ENCODE measurements at places on chromosomes 12 and 14. TPM values are rescaled to one million over a fixed set of nuclear protein-coding genes. Genes with fewer than 3 reads are reported as not detected.
A peak's percentile ranks its signal among the peaks of the same experiment; 100 is the strongest.

The TEX52 gene
- total RNA-seq, result not detected

The JDP2 gene
- total RNA-seq, result 4.2 TPM

The SIX6 gene
- total RNA-seq, result not detected

- no peak for DNase-seq
Observed at GRCh38 chr12:64674367-64674922, 64.2 kb downstream of the RASSF3 start.

DNA sequence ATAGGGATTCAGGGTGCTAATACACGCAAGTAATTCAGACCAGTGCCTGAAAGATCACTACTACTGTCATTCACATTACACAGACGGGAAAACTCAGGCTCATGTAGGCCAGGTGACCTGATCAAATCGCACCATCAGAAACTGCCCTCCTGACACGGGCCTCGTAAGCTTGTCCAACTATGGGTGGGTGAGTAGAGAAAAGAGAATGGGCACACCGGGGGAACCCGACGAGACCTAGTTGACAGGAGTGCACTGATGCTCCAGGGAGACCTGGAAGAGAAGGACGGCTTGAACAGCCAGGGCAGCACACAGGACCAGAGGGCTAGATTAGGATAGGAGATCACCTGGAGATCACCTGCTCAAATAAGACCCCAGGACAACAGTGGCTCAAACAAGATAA is 166.9 kb upstream of the DIO3 start:
- no peak for DNase-seq

- no peak for DNase-seq
Observed at GRCh38 chr12:21894792-21895595, 46.2 kb downstream of the ABCC9 start.

- DNase-seq, result no peak
Observed at GRCh38 chr14:89219051-89219450, 198.0 kb downstream of the FOXN3 start.

- peak; percentile 33 for DNase-seq
Observed at GRCh38 chr12:112937741-112938719, at the start of gene OAS3. Gene OAS3 (plus strand): TSS chr12:112938474. CDS start chr12:112938531, 57 bp downstream.

GRCh38 chr14:94161981-94162380 is 12.1 kb upstream of the PPP4R4 start:
- DNase-seq, result no peak

The PTCSC3 gene
- not detected for total RNA-seq

- DNase-seq, result no peak
Observed at GRCh38 chr12:46676396-46676795, 149.4 kb downstream of the SLC38A4 start.

DNA sequence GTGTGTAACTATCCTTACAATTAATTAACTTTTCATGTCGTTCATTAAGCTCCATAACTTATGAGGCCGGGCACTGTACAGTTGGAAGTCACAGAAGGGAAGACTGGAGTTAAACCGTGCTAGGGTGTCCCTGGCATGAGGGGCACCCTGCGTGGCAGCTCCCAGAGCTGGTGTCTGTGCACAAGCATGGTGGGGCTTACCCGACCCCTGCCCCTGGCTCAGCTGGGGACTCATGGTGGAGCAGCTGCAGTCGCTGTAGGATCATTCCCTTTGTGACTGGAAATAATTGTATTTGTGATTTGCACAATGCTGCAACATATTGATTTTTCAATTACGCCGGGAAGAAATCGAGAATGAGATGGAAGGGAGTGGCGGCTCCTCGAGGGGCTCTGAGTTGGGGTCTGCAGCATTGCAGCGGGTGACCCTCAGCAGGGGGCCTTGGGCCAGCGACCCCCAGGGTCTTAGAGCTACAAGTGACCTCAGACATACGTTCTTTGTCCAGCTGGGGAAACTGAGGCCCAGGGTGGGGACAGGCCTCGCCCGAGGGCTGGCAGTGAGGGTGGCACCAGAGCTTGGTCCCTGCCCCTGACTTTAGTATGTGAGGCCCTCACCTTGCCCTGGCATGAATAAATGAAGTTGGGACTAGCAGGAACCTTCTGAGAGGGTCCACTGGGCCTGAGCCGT is 125.4 kb downstream of the KIF26A start:
- no peak for DNase-seq

DNA sequence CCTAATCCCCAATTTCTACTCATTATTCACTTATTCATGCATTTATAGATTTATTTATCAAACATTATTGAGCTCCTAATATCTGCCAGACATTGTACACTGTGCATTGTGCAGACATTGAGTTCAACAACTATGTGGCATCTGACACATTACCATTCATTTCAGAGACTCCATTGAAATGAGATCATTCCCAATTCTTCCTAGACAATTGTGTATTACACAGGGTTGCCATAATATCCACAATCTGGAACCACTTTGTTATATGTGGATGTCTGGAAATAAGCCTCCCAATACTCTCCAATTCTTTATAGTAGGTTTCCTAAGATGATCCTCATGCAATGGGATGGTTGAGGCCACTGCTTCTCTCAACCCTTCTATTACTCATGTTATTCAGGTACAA is 165.0 kb downstream of the OTOGL start:
- no peak for DNase-seq

GRCh38 chr14:100839681-100840111 is 13.8 kb downstream of the MEG3 start:
- no peak for DNase-seq

DNA sequence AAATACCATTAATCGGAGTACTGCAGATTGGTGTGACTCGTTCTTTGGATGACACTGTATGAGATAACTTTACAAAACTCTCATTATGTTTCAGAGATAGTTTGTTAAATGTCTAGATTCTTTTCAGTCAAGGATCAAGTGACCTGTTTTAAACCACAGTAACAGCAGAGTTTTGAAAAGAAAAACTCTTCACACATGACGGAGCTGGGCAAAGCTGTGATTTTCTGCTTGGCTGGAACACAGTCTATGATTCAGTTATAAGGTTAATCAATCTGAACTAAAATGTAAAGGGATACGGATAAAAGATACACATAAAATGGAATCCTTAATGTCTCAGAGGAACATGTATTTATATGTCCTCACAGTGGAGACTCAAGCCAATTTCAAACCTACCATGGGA is 573.2 kb downstream of the PRKD1 start:
- DNase-seq, result no peak

- no peak for DNase-seq
Observed at GRCh38 chr12:7877420-7877819, 4.7 kb upstream of the SLC2A14 start.

- no peak for DNase-seq
Observed at GRCh38 chr14:104171895-104172294, 33.5 kb downstream of the KIF26A start.

The DYRK4 gene
- total RNA-seq, result 23.9 TPM

The RPGRIP1 gene
- total RNA-seq, result 0.16 TPM

DNA sequence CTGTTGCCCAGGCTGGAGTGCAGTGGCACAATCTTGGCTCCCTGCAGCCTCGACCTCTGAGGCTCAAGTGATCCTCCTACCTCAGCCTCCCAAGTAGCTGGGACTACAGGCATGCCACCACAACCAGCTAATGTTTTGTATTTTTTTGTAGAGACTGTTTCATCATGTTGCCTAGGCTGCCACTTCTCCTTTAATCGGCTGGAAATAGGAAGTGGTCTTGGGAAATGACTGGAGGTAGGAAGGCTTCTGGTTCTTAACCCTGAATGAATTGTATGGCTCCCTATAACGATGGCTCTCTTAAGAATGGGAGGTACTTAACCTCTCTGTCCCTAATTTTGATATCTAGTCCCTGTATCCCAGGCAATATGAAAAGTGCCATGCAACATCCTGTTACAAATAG is 113.9 kb upstream of the USP15 start:
- DNase-seq, result no peak

DNA sequence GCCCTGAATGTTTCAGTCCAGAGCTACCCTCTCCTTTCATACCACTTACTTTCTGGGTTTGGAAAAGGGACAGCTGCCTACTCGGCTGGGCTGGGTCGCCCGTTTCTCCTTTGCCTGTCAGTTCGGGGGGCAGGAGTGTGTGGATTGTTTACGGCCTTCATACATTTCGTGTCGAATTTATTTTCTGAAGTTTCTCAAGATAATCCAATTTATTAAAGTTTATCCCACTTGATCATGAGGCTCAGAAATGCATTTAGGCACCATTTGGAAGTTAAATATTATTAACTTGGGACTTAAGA is 608 bp downstream of the ZNF410 start:
- no peak for DNase-seq

The HCAR1 gene
- 0.78 TPM for total RNA-seq

DNA sequence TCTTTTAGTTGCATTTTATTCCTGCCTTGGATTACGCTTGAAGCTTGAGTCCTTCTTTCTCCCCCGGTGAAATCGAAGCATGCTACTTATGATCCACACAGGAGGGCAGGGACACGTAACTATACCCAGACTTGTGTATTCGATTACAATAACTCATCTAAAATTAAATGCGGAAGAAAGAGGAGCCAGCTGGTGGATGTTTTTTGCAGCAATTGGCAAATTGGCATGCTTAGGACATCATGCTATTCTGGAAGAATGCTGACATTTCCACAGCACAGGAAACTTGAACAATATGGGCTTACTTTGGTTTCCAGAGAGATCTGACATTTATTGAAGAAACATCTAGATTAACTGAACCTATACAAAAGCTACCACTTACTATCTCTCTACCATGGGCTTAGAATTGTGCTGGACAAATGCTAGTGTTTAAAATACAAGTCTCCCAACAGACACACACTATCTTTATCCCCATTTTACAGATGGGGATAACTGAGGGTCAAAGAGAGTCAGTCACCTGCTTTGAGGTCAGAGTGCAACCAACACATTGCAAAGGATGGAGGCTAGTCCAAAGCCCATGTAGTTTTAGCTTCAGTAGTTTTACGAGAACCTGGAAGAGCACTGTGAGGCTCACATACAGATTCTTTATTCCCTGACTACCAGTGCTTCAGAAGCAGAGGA is 36.3 kb downstream of the LGMN start:
- no peak for DNase-seq

The FGD4 gene
- total RNA-seq, result 86.3 TPM

GRCh38 chr12:1204581-1205121 is 213.6 kb downstream of the ERC1 start:
- DNase-seq, result no peak

DNA sequence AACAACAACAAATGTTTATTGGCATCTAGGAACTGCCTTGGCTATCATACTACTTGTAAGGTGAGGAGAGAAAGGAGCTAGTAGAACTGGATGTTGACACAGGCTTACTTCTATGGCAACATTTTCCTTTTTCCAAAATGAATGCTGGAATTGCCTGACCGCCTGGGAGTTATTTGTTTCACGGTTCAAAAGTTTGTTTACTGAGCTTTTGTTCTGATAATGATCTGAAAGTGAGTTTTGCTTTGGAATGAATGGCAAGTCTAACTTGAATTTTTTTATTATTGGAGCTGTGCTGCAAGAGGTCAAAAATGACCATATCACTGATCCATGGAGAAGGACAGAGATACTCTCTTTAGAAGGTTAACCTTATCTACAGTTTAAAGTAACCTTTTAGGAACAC is 183.5 kb upstream of the CAND1 start:
- no peak for DNase-seq

The FAM181A gene
- 3.0 TPM for total RNA-seq

- DNase-seq, result peak; percentile 42
Observed at GRCh38 chr14:88323086-88323522, at the start of gene KCNK10. Gene KCNK10 (minus strand): TSS chr14:88323269. CDS start chr14:88322798, 471 bp downstream.

DNA sequence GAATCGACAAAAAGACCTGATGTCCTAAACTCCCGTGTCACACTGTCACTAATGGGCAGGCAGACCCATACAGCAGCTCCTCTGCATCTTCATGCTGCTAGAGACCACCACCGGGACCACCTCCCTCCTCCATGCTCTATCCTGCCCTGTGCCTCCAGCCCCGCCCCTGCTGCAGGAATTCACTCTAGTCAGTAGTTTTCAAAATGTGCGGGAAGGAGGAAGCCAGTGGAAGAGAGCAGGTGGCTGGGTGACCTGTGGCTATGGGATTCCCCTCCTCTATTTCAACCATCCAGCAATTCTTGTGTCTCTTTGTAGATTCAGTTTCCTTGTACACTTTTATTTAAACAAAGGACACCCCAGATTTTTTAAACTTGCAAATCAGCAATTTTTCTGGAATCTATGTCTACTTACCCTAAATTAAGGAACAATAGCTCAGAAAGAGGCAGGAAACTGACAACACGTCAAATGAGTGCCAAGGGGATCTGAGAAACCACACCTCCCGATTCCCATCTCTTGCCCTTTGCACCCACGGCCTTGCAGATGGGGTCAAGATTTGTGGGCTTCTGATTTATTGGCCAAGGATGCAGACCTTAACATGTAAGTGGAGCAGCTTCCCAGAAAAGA is 20.4 kb upstream of the MAP1LC3B2 start:
- DNase-seq, result no peak

The IFI27L1 gene
- 5.0 TPM for total RNA-seq

DNA sequence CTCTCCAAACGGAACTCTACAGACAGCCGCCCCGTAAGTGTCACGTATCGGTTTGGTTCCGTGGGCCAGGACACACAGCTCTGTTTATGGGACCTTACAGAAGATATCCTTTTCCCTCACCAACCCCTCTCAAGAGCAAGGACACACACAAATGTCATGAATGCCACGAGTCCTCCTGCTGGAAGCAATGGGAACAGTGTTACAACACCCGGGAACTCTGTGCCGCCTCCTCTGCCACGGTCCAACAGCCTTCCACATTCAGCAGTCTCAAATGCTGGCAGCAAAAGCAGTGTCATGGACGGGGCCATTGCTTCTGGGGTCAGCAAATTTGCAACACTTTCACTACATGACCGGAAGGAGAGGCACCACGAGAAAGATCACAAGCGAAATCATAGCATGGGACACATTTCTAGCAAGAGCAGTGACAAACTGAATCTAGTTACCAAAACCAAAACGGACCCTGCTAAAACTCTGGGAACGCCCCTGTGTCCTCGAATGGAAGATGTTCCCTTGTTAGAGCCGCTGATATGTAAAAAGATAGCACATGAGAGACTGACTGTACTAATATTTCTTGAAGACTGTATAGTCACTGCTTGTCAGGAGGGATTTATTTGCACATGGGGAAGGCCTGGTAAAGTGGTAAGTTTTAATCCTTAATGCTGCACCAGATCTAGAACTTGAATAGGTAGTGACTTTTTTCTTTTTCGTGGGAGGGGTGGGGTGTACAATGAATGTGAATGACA is 69.7 kb downstream of the WDR20 start:
- DNase-seq, result peak; percentile 43

GRCh38 chr12:27351476-27351875 is 18.8 kb downstream of the BMAL2 start:
- DNase-seq, result no peak

The EGLN3 gene
- total RNA-seq, result 9.7 TPM

The TMTC2 gene
- total RNA-seq, result 22.9 TPM

- DNase-seq, result no peak
Observed at GRCh38 chr12:49026101-49026500, 7.5 kb upstream of the PRKAG1 start.

The ACOT4 gene
- total RNA-seq, result 1.7 TPM

- no peak for DNase-seq
Observed at GRCh38 chr12:98990648-98991047, 345.6 kb downstream of the APAF1 start.

Measured in occipital lobe (tissue), 3 donors.